ENCODE measurements at places on chromosomes 2 and 18.

GRCh38 chr2:85353876-85354285 lies 447 bp downstream of the RETSAT start:
- DNase-seq = peak; percentile 34

- DNase-seq = peak; percentile 46
Measured at GRCh38 chr2:8121826-8122513, 559.9 kb upstream of the ID2 start.

DNA sequence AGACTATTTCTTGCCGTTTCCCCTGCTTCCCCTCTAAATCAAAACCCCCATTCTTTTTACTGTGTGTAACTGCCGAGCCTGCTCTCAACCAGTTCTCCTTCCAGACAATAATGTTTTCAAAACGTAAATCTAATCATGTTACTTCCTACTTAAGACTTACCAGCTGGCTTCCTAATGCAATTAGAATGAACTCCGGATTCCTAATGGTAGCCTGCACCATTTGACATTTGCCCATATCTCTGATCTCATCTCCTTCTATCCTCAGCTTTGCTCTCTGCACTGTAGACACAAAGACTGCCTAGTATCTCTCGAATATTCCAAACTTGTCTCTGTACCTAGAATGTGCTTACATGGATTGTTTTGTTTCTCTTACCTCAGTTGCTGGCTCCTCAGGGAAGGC lies 12.9 kb downstream of the TTL start:
- DNase-seq = no peak

DNA sequence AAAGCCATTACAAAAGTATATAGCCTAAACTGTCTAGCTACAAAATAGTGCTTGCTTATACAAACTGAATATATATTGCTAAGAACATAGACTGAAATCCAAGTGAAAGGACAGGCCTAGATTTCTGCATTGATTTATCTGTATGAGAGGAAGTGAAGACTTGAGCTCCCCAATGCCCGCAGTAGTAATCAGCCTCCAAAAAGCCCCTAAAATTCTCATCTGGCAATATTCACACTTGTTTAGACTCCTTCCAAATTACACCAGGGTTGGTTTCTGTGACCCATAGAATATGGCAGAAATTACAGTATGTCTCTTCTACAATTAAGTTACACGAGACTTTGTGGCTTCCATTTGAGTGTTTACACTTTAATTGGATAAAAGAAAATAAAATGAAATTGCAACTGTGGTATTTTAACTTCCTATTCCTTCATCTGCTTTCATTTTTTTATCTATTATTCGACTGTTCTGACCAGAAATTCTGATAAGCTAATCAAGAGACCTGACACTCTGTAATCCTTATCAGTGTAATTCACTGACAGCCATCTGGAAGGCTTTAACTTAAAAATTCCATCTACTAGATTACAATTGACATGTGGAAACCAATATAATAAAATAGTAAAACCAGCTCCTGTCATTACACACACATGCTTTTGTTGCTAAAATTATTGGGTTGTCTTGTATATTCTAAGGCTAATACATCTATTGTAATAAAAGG lies 21.1 kb downstream of the ABCB11 start:
- no peak for DNase-seq

DNA sequence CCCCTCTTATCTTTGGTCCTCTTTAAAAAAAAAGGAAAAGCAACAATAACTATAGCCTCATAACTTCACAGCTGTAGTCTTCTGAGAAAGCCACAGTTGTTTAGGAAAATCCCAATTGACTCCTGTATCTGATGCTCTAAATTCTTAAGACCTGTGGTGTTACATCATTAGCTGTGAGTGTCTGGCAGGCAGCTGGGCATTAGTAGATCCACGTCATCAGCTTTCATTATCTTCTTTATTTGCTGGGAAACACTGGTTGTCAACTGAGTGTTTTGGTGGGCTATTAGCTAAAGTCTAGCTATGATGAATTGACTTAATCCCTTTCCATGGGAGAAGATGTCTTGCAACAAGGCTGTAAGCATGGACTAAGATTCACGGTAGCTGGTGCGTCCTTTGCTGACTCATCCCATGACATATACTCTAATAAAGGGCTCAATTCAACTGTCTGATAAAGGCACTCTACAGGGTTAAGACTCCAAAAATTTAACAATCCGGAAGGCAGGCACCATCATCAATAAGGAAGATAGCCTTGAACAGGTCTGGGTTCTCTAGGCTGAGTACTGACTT lies 517.2 kb downstream of the PLCL1 start:
- no peak for DNase-seq

DNA sequence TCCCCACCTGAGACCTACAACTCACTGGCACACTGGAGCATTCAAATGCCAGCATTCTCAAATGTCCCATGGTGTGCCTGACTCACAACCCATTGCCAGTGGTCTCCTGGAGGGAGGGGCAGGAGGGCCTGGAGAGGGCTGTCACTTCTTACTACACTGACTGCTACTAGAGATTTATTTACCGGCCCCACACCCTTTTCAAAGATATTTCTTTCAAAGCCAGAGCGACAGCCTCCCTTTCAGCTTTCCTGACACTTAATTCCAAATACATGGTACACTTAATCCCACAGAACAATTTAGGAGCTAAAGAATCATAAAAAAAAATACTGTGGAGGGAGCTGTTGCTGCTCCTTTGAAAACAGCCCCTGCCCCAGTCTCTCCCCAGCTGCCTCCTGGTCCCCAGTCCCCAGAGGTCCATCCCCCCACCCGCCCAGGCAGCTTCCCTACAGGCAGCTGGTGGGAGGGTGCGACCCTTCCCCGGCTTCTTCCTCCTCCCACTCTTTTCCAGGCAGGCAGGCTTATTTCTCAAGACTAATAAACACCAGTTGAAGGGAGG lies 129.1 kb upstream of the SMAD2 start:
- no peak for DNase-seq

DNA sequence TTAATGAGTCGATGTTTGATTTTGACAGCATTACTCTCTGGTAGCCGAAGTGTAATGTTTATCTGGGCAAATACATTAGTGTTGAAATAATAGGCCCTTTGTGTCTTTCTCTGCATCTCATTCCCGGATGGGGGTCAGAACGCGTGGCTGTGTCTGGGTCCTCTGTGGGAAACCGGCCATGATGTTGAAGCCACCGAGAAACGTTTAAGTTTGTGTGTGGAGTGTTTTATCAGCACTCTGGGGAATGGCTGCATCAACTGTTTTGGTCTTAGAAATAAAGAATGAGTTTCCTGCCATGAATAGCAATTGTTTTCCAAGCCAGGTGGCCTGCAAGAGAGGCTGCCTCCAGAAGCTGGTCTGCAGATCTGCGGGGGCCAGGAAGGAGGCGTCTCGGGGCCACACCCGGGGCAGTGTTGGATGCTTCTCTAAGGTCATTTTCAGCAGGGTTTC lies 69.7 kb downstream of the RNF144A start:
- DNase-seq = no peak

DNA sequence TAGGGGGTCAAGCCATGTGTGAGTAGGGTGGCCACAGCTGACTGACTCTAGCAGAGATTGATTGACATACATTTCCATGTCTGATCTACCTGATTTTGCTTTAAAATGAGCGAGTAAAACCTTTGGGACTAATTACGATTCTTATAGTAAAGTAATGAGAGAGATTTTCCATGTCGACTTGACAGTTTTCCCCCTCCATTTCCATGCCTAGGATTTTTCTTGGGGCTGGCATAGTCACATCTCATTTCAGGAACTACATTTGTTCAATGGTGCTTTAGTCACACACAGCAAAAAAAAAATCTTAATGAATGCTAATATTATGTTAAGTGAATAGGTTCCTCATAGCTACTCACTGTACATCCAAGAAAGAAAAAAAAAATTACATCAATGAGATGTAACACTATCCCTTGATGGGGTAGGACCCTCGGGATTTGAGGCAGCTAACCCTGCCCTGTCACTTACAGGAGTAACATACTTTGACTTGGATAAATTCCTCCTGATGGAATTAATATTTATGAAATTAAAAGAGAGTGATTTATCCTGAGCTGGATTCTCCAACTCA lies 690.9 kb downstream of the TDRD15 start:
- DNase-seq = no peak

GRCh38 chr2:30721241-30721640 lies 86.0 kb downstream of the CAPN13 start:
- DNase-seq = no peak

GRCh38 chr2:105880637-105881036 lies 135.9 kb downstream of the NCK2 start:
- no peak for DNase-seq

GRCh38 chr18:55073834-55074233 lies 114.6 kb upstream of the CCDC68 start:
- DNase-seq = no peak

GRCh38 chr2:15784886-15785801 lies 155.2 kb upstream of the MYCN start:
- no peak for DNase-seq

DNA sequence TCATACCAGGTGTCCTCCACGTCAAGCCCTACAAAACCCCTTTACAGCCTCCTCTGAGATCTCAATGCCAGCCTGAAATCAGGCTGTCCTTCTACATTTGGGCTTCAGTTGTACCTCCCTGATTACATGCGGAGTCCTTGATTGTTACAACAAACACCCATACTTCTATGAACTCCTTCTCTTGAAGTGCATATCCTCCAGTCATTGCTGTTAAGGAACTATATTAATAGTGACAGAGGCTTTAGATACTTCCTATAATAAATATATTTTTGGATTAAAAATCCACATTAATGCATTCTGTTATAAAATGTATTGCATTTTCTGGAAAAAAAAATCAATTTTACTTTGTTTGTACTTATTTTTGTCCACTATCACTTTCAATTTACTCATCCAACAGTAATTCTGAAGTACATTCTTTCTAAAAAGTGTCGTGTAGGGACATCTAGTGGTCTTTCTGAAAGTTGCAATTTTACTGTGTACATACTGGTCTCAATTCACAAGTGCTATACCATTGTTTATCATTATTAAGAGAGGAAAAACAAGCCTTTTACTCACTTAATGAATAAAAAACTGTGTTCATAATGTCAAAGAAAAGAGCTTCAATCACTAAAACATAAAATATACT lies 316.4 kb downstream of the DSEL start:
- DNase-seq = no peak

- peak; percentile 52 for DNase-seq
Measured at GRCh38 chr2:102975996-102976975, 214.5 kb downstream of the TMEM182 start.

- peak; percentile 24 for DNase-seq
Measured at GRCh38 chr18:374721-375168, 106.9 kb upstream of the THOC1 start.

- no peak for DNase-seq
Measured at GRCh38 chr2:126795656-126796055, 103.0 kb upstream of the TEX51 start.

GRCh38 chr18:48841381-48842258 lies 109.1 kb downstream of the SMAD7 start:
- DNase-seq = no peak

DNA sequence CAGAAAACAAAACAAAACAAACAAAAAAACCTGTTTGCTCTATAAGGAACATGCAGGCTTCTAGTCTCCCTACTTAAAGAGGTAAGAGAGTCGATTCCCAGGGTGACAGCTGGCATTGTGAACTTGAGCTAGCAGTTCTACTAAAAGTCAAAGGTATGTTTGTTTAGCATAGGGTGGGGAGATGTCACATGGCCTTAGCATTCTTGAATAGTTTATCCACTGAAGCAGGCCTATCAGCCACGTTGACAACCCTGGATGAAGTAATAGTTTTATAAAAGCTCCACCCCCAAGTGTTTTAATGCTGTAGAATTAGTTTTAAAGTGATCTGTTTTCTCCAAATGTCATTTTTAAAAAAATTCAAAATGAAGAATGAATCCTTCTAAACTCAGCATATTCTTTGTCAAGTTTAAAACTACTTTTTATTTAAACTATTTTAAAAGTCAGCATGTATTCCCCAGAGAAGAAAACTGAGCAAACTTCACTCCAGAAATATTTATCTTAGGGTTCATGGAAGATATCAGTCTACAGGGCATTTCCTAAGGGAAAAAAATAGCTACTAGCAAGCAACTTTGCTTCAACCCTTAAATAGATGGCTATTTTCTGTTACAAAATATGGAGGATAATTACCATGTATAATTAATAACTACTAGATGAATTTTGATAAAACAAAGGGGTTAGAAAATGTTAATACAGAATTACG lies 1.7 kb downstream of the MYOM1 start:
- DNase-seq = no peak

GRCh38 chr2:112915300-112916144 lies 4.6 kb downstream of the IL37 start:
- no peak for DNase-seq

- no peak for DNase-seq
Measured at GRCh38 chr18:32915516-32915915, 142.7 kb upstream of the KLHL14 start.

- DNase-seq = no peak
Measured at GRCh38 chr18:62862466-62862865, 147.1 kb downstream of the PHLPP1 start.

DNA sequence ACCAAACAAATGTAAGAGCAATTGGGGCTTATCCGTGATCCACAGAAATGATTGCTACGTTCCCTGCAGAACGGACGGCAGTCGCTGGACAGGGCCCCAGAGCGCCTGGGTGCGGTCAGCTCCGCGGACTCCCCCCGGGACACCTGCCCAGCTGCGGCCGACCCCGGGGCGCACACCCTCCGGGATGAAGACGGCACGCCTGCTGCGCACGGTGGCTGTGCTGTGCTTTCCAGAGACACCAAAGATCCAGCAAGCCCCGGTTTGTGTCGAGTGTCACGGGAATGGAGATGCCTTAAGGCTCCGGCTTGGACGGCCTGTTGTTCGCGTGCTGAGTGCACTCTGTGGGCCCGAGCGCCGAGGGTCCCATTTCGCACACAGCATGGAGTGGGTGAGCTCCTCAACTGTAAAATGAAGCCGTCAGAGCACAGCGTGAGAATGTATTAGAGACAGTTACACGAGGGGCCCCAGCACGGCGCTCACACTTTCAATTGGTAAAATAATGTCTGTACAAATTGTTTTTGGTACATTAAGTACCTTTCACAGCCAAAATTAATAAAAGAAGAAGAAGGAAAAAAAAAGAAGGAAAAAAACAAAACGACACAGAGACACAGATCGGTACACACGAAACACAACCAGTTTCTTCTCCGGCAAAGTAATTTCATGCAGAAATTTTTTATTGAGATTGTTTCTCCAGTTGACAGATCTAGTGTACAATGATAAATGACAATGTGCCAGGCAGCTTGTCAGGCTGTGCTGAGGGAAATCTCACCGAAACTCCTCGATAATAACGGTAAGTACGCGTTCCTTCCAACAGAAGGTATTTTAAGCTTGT lies 615.8 kb upstream of the SALL3 start:
- no peak for DNase-seq

DNA sequence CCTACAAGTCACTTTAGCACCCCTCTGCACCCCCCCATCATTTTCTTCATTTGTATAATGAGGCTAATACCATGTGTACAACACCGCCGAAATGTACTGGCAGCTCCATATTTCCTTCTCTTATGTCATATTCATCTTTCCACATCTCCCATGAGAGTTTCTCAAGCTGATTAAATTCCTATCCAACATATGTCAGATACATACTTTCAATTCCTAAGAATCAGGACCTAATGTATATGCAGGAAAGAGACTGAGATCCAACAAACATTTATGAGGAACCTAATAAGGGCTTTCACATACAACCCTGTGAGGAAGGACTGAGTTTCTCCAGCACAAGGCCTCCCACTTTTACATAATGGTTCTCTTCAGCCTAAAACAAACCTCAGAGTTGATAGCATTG lies 41.9 kb downstream of the PRKD3 start:
- DNase-seq = no peak

Measured in testis (tissue), 5 donors.